ENCODE measurements at places on chromosomes 2 and 18.

- no peak for DNase-seq
Measured at GRCh38 chr2:29425866-29426265, 310.7 kb downstream of the CLIP4 start.

GRCh38 chr2:183476490-183476889 lies 352.2 kb downstream of the NUP35 start:
- no peak for DNase-seq

DNA sequence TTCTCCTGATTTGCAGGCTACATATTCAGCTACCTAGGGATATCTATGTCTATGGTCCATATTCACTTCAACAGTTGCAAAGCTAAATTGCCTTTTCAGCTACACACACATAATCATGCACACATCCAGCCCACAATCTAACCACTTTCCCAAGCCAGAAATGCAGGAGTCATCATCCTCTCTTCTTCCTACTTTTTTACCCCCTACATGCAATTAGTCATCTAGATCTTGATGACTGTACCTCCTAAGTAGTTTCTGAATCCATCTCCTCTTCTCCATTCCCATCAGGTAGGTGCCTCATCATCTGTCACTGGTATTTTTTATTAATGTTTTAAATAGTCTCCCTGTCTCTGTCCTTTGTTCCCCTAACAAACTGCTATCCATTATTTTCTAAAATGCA lies 23.7 kb upstream of the SPRED2 start:
- DNase-seq: no peak

- no peak for DNase-seq
Measured at GRCh38 chr2:240397542-240397916, 37.9 kb upstream of the GPC1 start.

- DNase-seq: no peak
Measured at GRCh38 chr2:105935063-105935462, 190.4 kb downstream of the NCK2 start.

DNA sequence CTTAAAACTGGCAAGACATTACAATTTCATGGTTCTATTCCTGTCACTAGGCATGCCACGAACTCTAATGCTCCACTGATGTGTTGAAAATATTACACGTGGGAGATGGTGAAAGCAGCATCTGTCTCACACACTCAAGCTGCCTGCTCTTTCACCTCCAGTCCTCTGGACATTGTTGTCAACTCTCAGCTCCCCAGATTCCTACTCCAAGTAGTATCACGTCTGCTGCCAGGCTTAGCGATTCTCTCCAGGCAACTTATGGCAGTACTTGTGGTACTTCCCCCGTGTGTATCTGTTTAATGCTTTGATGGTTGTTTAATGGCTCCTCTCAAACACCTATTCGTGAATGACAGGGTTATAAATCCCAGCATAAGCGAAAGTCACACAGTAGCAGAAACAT lies 103.8 kb downstream of the TMEFF2 start:
- no peak for DNase-seq

Measured in stimulated activated CD4-positive, alpha-beta T cell treated with anti-CD3 and anti-CD28 coated beads, Interleukin-4, amount 100 ng/mL, for 4 hours (primary cell).